ENCODE measurements at places on chromosomes 13 and 19. TPM values are rescaled to one million over a fixed set of nuclear protein-coding genes. Genes with fewer than 3 reads are reported as not detected.

Gene PET100
- total RNA-seq, result 65.5 TPM

Gene ZSCAN4
- total RNA-seq, result not detected

Gene SPRY2
- 0.21 TPM for total RNA-seq

Gene ZNF763
- 1.3 TPM for total RNA-seq

Gene C2CD4C
- 0.97 TPM for total RNA-seq

Gene GAPDHS
- total RNA-seq, result not detected

Gene ZNF430
- 27.7 TPM for total RNA-seq

Gene TINCR
- 0.91 TPM for total RNA-seq

Gene ZNF625
- 3.2 TPM for total RNA-seq

Gene FOSB
- total RNA-seq, result 24.6 TPM

Gene BRSK1
- 19.6 TPM for total RNA-seq

Gene EHD2
- total RNA-seq, result 1.6 TPM

Gene NLRP4
- total RNA-seq, result not detected

Gene TMEM145
- total RNA-seq, result 0.67 TPM

Gene ZNF880
- total RNA-seq, result 11.9 TPM

Gene IGSF23
- total RNA-seq, result not detected

Gene FREM2
- 0.02 TPM for total RNA-seq

Gene COQ8B
- total RNA-seq, result 58.6 TPM
